ENCODE measurements at places on chromosomes 2 and 18.

- H3K4me1 ChIP-seq: no peaks in the 10 kb centered on the region
- DNase-seq: no peak
- no peaks in the 10 kb centered on the region for H3K27me3 ChIP-seq
- no peak overlapping the region for H3K27ac ChIP-seq
Measured at GRCh38 chr2:202221873-202222272, 16.5 kb downstream of the SUMO1 start.

GRCh38 chr2:11411244-11411643 lies 54.7 kb downstream of the E2F6 start:
- H3K27me3 ChIP-seq: no peaks in the 10 kb centered on the region
- H3K27ac ChIP-seq: no peak overlapping the region
- no peak overlapping the region for H3K4me3 ChIP-seq
- H3K36me3 ChIP-seq: no peaks in the 10 kb centered on the region

DNA sequence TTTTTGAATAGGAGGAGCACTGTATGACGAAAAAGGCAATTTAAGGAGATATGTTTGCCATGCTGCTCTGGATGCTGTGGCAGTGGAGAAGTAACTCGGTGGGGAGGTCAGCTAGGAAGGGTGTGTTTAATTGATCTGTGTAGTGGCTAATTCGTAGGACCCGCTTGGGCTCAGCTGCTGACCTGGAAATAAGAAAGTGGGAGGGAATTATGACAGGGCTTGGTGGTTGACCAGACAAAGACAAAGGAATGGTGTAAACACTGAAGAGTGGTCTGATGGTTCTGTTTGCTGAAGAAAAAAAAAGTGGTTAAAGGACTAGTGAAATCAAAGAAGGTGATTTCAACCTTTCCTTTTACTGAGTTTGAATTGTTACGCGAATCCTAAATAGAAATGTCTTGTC lies 146.0 kb downstream of the MAP4K4 start:
- peak overlapping the region; percentile 11 for H3K27ac ChIP-seq
- H3K27me3 ChIP-seq: no peaks in the 10 kb centered on the region
- no peaks in the 10 kb centered on the region for H3K4me1 ChIP-seq
- no peaks in the 10 kb centered on the region for H3K36me3 ChIP-seq
- DNase-seq: no peak
- no peak overlapping the region for H3K4me3 ChIP-seq

DNA sequence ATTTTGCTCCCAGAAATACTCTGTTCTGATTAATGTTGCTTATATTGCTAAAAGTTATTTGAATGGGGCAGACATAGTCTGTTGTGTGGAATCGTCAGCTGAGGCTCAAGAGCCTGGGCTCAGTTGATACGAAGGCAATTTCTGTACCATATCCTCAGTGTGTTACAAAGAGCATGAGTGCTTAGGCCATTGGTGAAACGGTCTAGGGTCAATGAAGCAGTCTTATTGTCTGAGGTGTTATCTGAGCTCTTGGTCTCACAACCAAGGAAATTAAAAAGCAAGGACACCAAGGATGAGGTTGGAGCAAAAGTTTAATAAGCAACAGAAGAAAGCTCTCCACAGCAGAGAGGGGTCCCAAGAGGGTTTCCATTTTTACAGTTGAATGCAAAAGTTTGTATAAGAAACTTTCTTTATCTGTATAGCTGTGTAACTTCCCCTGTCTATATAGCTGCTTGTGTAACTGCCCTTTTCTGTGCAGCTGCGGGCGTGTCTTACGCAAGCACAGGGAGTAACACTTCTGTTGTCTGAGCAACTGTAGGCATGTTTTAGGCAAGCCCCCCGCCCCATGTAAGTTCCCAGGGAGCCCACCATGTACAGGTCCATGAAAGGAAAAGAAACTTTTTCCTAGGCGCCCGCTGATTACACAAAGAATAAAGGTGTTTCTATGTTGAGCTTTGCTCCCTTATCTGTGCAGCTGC lies 40.6 kb upstream of the DSC1 start:
- no peaks in the 10 kb centered on the region for H3K4me1 ChIP-seq
- no peaks in the 10 kb centered on the region for H3K27me3 ChIP-seq
- DNase-seq: no peak

GRCh38 chr18:70462078-70462439 lies 173.2 kb downstream of the SOCS6 start:
- no peak for DNase-seq
- no peak overlapping the region for H3K4me3 ChIP-seq
- peaks cover 6% of the 10 kb centered on the region for H3K27me3 ChIP-seq
- no peaks in the 10 kb centered on the region for H3K36me3 ChIP-seq
- H3K4me1 ChIP-seq: no peaks in the 10 kb centered on the region

- no peak overlapping the region for H3K4me3 ChIP-seq
- no peak overlapping the region for H3K27ac ChIP-seq
- DNase-seq: no peak
- no peaks in the 10 kb centered on the region for H3K4me1 ChIP-seq
Measured at GRCh38 chr2:72955228-72956049, 38.1 kb downstream of the EMX1 start.
